ENCODE measurements at places on chromosomes 4 and X.

DNA sequence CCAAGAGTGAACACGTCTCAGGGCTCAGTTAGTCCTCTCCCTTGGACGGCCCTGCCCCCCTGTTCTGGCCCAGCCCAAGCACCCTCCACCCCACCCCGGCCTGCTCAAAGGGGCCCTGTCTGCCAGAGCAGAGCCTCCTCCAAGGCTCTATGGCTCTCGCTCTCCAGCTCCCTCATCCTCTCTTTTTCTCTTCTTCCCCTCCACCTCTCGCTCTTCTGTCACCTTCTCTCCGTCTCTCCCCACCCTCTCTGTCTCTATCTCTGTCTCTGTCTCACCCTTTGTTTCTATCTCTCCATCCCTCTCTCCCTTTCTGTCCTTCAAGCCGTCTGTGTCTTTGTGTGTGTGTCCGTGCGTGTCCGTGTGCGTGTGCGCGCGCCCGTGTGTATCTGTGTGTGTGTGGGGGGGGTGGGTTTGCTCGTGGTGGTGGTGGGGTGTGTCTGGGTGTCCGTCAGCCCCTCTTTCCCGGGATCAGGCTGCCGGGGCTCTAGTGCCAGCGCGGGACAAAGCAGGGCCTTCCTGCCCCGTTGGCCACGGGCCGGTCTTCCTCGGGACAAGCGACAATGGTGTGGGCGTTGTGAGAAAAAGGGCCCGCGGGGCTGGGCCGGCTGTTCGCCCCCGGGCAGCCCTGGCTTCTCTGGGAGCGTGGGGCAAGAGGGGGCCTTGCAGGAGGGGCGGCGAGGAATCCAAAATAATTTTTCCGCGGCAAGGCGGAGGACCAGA, 8.7 kb downstream of the FRG2 start:
- DNase-seq, result no peak

DNA sequence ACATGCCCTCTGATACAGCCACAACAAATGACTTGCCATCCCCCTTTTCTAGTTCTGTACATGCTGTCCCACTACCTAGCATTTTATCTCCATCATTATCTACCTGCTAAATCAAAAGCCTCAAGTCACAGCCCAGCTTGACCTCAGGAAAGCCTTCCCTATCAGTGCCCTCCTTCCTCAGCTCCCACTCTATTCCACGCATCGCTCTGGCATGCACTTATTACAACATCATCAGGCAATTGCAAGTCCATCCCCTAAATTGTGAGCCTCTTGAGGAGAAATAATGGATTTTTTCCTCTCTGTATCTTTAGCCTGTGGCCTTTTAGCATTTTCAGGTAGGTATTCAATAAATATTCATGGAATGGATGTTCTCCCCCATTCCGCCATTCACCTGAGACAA, 5.7 kb downstream of the ARL13A start:
- DNase-seq, result no peak

- no peak for DNase-seq
Observed at GRCh38 chr4:154973244-154974035, 192.4 kb downstream of the RBM46 start.

- no peak for DNase-seq
Observed at GRCh38 chrX:39650768-39651347, 446.9 kb downstream of the BCOR start.

GRCh38 chr4:700587-701264, 4.9 kb upstream of the PCGF3 start:
- no peak for DNase-seq

DNA sequence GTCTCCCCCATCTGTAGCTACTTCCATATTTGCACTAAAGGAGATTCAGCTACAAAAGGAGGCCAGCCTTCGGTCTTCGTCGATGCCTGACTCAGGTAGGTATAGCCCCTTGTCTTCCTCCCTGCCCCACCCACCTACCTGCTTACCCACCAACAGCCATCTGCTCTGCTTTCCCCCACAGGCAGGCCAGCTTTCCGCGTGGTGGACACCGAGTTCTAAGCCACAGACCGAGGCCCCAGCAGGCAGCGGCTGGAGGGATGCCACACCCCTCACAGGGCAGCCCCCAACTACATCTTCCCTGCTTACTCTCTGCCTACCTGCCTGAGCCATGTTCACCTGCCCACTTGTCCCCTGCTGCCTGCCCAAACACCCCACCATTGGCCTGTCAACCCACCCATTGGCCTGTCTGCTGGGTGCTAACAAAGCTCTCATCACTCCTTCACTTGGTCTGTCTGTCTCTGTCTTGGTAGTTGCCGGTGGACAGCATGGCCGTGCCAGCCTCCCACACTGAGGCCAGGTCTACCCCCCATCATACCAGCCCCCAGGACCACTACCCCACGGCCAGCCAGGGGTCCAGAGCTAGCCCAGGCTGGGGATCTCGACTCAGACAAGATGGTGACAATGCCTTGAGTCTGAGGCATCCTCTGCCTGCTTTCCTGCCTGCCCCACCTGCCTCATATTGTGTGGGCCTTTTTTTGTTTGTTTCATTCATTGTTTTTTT, 4.1 kb upstream of the USP11 start:
- DNase-seq, result no peak

DNA sequence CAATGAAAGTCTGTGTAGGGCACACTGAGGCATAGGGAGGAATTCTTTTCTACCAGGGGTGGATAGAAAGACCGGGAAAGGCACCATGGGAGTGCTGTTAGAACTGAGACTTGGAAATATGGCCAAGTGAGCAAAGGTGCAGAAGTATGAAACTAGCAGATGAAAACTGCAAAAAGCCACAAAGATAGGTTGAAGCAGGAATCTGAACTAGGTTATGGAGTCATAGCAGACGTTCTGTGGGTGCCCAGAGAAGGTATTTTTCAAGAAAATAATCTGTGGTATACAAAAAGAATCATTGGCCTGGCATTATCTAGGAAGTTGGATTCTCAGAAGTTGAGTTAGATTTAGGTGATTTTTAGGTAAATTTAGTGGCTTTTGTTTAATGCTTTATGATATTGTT, 48.5 kb downstream of the SMAD1 start:
- DNase-seq, result no peak

GRCh38 chrX:7841084-7841805, 1.7 kb upstream of the VCX start:
- DNase-seq, result no peak

GRCh38 chr4:147550626-147551246, 66.5 kb upstream of the TMEM184C start:
- no peak for DNase-seq

GRCh38 chr4:168659741-168660465, 163.1 kb downstream of the PALLD start:
- DNase-seq, result no peak

DNA sequence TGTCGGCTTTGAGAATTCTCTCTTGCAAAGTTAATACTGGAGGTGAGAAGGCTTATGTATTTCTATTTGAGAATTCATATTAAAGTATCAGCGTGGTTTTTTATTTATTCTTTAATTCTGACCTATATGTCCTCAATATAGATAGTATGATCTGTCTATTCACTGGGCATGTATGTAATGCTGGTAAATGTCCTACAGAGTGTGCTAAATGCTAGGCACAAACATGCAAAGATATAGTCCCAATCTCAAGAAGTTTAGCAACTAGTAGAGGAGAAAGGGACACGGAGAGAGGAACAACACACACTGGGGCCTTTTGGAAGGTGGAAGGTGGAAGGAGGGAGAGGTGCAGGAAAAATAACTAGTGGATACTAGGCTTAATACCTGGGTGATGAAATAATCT, 11.0 kb upstream of the BMPR1B start:
- no peak for DNase-seq

DNA sequence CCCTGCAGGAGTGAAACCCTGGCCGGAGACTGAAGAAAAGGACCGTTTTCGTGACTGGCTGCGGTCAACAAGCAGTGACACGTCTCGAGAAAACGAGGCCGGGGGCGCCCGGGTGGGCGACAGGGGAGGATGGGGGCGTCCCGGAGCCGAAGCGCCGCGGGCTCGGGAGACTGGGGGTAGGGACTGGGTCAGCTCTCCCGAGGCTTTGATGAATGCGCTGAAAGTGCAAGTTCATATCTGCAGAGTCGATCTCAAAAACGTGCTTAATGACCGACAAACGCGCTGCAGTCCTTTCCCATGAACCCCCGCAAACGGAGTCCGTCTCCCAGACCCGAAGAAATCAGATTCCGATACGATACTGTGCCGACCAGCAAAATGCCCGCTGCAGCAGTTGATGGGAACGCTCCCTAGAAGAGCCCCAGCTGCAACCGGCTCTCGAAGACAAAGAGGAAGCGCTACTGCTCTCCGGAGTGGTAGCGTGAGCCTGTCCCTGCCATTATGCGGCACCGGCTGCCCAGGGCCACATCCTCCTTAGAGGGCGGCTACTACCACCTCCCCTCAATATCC, 806 bp upstream of the CD99L2 start:
- no peak for DNase-seq

DNA sequence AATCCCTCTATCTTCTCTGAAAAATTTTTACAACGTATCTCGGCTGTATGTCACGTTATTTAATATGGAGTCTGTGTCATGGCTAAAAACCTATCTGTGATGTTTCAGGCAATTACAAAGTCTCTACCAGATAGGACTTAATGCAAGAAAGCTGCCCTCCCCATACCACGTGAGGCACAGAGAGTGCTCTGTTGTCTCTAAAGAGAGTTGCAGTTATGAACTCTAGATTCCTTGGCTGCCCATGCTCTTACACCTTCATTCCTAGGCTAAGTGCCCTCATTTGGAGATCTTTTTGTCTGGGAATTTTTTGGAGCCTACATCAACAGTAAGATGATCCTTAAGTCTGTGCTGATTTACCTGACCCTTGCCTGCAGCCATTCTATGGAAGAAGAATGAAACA, 935.9 kb downstream of the C4orf33 start:
- no peak for DNase-seq

GRCh38 chr4:117479673-117480072, 394.3 kb upstream of the TRAM1L1 start:
- DNase-seq, result no peak

- DNase-seq, result no peak
Observed at GRCh38 chr4:68272380-68272779, 26.9 kb upstream of the TMPRSS11B start.

DNA sequence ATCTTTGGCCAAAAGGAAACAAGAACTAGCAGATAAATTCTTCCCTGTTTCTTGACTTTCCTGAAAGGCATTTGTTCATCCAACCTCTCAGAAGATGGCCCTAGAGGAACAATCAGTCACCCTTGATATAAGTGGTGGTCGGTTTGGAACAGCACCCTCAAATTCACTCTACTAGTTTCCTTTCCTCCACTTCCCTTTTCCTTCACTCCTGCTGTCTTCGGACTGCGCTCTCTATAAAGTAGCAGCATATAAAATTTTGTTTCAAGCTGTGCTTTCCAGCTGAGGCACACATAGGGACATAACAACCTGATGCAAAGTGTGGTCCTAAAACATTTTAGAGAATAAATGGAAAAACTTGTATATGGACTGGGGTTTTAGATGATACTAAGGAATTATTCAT, 29.0 kb upstream of the MOB1B start:
- DNase-seq, result no peak

DNA sequence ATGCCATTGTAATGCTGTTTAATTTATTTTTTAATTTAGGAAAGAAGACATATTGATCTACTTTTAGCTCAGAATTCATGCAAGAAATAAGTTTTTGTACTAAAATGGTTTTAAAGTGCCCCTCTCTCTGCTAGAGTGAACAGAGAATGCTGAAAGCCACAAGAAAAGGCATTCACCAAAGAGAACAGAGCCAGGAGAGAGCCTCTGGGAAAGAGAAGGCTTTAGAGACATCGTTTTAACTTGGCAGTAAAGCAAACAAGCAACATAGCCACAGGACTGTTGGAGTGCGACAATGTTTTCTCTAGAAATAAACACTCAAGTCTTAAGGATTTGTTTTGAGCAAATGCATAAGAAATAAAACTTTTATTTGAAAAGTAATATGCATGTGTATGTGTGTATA, 484.1 kb upstream of the CPEB2 start:
- DNase-seq, result no peak

- no peak for DNase-seq
Observed at GRCh38 chr4:3766036-3766784, at the start of gene ADRA2C. Gene ADRA2C, plus strand, starts transcription at chr4:3766385. Its CDS starts 222 bp downstream, at chr4:3766607.

GRCh38 chr4:96833831-96834230, 993.9 kb downstream of the PDHA2 start:
- DNase-seq, result no peak

DNA sequence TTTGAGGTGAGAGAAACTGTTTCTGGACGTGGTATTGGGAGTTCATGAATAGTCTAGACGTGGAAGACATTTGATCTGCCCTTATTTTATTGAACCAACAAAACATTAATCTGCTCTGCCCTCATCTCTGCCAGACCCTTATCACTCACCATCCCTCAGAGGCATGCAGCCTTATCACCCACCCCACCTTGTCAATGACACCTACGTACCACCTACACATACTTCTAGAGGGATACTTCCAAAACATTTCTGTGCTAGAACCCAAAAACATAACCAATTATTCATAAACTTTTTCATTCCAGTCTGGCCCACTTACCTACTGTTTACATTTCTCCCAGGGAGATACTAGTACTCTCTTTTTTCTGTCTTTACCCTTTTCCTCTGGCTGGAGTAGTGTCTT, 105.2 kb downstream of the RS1 start:
- DNase-seq, result no peak

GRCh38 chr4:8699479-8700145, 107.0 kb downstream of the CPZ start:
- DNase-seq, result no peak

- DNase-seq, result no peak
Observed at GRCh38 chr4:4693258-4693657, 151.4 kb upstream of the STX18 start.

- DNase-seq, result no peak
Observed at GRCh38 chr4:34157547-34157946, 2086.8 kb downstream of the ARAP2 start.

All from vagina (tissue), 2 donors.